Thoracic aorta endothelial cell (primary cell): ENCODE measurements at places on chromosomes 3 and 15. TPM values are rescaled to one million over a fixed set of nuclear protein-coding genes. Genes with fewer than 3 reads are reported as not detected.

CRYGS gene
- 1.7 and 2.1 TPM in 2 replicates for total RNA-seq

C2CD4B gene
- total RNA-seq = 8.2 and 21.7 TPM in 2 replicates

MCF2L2 gene
- 0.53 and 0.86 TPM in 2 replicates for total RNA-seq

CASR gene
- total RNA-seq = not detected in 2 replicates

TM4SF1 gene
- total RNA-seq = 845 and 906 TPM in 2 replicates

RBMS3 gene
- 49.6 and 51.3 TPM in 2 replicates for total RNA-seq

BLM gene
- 21.3 and 22.0 TPM in 2 replicates for total RNA-seq

CLRN1 gene
- not detected in 2 replicates for total RNA-seq

PXYLP1 gene
- 2.5 and 4.5 TPM in 2 replicates for total RNA-seq

TLR9 gene
- total RNA-seq = under 0.01 TPM in 1 of 2 replicates, not detected in the other

SCG5 gene
- total RNA-seq = 0.29 and 0.66 TPM in 2 replicates

LOXL1 gene
- total RNA-seq = 1.5 and 4.4 TPM in 2 replicates

P3H2 gene
- total RNA-seq = 0.79 and 2.7 TPM in 2 replicates
